Inflammatory macrophage treated with lipopolysaccharide for 4 hours (primary cell): ENCODE measurements at places on chromosomes 7 and 10.

- peak; percentile 27 for DNase-seq
Measured at GRCh38 chr7:36404639-36405408, 15.2 kb downstream of the ANLN start.

DNA sequence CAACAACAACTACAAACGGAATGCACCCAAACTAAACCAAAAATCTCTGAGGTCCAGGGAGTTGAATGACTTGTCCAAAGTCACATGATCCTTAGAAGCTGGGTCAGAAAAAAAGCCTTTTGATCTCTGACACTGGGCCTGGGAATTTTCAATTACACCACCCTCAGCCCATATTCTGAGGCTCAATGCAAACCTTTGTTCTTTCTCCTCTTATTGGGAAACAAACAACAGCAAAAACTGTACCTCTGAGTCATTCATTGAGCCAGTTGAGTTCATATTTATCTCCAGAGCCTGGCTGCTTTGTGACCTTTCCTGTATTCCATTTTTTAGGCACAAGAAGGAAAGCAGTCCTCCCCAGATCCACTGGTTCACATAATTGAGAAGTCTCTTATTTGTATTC, 51.2 kb upstream of the SORCS1 start:
- DNase-seq = no peak

DNA sequence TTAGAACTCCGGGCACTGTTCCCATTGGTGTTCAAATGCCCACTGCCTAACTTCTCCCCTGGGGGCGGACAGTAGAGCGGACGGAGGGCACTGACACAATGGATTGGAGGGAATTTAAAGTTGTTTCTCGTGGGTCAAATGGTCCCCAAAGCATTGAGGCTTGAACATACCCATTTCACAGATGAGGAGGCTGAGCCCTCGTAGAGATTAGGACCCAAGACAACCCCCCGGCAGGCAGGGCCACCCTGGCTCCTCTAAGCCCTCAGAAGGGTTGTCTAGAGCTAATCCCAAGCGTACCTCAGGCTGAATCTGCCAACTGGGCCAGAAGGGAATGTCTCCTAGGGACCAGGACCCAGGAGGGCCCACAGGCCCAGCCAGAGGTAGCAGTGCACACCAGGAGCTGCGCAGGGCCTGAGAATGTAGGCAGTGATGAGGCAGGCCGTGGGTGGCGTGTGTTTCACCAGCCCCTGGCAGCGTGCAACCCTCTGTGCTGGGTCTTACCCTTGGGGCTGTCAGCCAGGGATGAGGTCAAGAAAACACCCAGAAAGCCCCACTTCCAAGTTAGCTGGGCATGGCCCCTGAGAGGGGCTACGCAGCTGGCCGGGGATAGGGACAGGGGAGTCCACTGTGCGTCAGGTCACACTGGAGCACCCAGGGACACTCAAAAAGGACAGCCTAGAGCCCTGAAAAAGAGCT, 5.8 kb downstream of the AIFM2 start:
- no peak for DNase-seq

GRCh38 chr7:43520201-43520600, 62.7 kb upstream of the STK17A start:
- no peak for DNase-seq

DNA sequence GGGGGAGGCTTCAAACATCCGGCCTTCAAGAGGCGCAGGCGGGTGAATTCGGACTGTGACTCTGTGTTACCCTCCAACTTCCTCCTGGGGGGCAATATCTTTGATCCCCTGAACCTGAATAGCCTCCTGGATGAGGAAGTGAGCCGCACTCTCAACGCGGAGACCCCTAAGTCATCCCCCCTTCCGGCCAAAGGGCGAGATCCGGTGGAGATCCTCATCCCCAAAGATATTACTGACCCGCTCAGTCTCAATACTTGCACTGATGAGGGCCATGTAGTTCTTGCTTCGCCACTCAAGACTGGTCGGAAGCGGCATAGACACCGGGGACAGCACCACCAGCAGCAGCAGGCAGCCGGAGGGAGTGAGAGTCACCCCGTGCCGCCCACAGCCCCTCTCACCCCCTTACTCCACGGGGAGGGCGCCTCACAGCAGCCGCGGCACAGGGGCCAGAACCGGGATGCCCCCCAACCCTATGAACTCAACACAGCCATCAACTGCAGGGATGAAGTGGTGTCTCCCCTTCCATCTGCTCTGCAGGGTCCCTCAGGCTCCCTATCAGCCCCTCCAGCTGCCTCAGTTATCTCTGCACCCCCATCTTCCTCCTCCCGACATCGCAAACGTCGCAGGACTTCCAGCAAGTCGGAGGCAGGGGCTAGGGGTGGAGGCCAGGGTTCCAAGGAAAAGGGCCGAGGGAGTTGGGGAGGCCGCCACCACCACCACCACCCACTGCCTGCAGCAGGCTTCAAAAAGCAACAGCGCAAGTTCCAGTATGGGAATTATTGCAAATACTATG, 1.1 kb downstream of the MEPCE start:
- DNase-seq = no peak

DNA sequence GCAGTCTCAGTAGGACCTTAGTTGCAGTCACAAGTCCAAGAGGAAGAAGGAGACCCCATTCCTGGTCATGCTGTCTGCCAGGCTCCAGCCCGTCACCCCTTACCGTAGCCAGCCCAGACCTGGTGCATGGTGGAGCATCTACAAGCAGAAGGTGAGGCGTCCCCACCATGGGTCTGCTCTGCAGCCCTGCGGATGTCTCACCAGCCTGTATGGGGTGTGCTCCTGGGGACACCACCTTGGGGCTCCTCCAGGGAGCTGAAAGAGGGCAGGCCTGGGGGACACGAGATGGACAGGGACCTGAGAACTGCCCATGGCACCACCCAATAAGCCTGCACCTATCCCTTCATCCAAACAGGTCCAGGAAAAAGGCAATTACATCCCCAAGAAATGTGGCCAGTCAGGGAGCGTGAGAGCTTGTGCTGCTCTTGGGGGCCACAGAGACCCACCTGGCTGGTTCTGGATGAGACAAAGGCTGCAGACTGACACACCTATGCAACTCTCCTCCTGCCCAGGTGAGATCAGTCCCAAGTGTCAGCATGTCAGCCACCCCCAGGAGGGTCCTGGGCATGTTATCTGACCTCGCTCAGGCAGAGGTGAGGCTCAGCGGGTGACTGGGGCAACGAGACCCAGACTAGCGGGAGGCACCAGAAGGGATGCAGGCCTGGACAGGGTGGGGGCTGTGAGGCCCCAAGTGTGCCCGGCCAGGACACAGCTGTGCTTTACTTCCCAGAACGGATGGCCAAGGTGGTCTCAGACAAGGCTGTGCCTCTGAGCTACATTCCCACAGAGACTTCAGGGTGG, 84.5 kb upstream of the RET start:
- DNase-seq = no peak

- no peak for DNase-seq
Measured at GRCh38 chr10:3363311-3364045, 190.9 kb upstream of the PITRM1 start.

- no peak for DNase-seq
Measured at GRCh38 chr7:54664235-54665228, 94.5 kb downstream of the SEC61G start.

- no peak for DNase-seq
Measured at GRCh38 chr10:71666639-71667386, 52.8 kb downstream of the C10orf105 start.

DNA sequence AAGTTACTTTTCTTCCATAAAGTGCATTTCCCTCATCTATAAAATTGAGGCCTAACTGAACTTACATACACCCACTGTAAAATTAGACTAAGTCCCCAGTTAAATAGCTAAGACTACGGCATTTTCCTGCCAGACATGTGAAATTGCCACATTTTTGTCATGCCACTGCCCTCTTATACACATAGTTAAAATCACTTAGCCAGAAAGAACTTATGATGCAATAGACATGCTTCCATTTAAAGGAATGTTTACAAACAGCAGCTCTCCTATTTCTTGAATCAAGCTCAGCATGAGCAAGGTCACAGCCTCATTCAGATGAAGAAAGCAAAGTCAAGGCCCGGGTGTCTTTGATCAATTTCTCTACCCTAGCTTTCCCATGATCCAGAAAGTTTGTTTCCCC, 175.7 kb downstream of the LRRN3 start:
- DNase-seq = no peak

DNA sequence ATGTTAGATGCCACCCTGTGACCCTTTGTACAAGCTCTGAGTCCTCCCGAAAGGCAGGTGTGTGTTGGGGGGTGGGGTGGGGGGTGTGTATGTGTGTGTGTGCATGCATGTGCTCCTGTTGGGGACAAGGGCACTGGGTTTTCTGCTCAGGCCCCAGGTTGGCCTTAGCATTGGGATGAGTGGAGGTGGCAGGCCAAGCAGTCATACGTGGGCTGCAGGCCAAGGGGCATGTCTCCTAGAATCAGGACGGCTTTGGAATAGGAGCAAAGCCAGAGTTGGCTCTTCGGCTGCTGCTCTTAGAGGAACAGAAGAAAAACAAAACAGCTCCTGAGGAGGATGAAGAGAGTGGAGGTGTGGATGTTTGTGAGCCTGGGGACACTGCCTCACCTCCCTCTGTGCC, 26.0 kb downstream of the HSPA12A start:
- DNase-seq = no peak

DNA sequence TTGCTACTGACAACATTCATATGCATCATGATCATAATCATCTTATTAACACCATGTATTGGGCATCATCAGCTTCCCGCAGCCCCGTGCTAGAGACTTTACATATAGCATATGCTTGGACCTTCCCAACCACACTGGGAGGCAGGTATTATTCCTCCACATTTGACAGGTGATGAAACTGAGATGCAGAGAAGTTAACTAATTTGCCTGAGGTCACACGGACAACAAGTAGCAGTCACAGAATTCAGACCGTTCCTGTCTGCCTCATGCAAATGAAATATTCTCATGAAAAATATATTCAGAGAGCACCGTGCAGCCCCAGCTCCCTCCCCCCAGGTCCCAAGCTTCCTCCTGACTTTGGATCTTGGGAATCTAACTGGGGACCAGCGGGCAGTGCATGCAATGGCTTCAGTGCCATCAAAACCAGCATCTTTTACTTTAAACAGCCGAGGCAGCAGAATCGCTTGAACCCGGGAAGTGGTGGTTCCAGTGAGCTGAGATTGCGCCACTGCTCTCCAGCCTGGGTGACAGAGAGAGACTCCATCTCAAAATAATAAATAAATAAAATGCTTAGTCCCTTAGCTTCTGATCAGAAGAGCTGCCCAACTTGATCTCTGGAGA, 112.2 kb upstream of the GPR26 start:
- no peak for DNase-seq

DNA sequence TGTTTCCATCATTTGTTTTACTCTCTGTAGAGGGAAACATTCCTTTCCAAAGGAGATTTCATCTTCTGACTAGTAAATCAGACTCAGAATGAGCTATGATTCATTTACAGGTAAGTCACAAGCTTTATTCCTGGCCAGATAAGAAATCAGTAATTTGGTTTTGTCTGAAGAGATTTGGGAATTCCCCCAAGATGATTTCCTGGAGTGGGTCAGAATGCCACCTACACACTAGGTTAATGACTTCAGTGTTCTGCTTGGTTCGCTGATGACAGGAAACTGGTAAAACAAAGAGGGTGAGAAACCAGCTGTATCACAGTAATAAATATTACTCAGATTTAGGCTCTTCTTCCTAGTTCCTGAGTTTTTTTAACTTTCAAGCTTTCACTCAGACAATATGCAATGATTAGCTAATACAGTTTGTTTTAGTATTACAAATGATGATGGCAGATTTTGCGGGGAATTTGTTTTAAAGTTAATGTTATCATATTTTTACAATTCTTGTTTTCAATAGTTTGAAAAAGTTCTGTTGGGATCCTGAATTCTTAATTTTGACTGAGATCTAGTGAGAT, 8.3 kb upstream of the ASZ1 start:
- no peak for DNase-seq

GRCh38 chr10:97922022-97922758, 72.5 kb downstream of the GOLGA7B start:
- DNase-seq = no peak

GRCh38 chr10:44829426-44829825, 81.7 kb upstream of the TMEM72 start:
- DNase-seq = no peak

- DNase-seq = no peak
Measured at GRCh38 chr10:119806334-119807130, 66.1 kb downstream of the MCMBP start.

DNA sequence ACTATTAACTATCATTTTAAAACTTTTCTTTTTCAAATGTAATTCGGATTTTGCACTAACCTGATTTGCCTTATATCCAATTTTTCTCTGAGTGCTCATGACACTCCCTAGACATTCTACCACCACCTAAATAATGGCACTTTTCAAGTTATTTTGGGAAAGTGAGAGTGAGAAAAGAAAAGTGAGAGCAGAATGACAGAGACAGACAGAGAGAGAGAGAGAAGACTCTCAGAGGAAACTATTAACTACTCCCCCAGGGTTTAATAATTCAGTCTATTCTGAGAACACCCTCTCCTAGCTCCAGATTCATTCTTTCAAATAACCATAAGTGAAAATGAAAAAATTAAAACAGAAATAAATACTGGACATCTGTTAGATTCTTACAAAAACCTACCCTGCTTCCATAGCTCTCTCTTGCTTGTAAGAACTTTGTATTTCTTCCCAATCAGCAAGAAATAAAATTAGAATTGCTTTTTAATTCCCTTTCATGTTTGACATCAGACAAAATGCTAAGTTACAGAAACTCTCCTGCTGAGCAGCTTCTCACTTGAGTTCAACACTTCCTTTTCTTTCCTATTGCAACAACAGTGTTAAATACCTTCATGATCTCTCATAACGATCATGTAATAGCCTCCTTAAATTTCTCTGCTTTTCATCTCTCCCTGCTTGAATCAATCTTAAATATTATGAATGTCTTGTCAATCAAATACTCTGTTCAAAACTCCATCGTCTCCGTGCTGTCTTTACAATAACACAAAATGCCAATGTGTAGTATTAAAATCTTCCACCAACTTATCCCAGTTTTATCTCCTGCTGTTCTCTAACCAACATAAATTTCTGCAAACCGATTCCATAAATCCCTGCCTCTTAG, 191.7 kb downstream of the SEMA3E start:
- no peak for DNase-seq

DNA sequence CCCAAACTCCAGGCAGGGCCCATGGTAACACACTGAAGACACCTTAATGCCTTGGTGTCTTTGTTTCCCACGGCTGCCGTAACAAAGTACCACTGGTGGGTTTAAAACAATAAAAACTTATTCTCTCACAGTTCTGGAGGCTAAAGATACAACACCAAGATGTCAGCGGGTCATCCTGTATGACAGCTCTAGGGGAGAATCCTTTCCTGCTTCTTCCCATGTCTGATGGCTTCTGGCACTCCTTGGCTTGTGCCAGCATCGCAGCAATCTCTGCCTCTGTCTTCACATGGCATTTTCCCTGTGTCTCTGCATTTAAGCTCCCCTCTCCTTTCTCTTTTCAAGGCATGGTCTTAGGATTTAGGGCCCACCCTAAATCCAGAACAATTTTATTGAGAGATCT, 33.1 kb downstream of the PRSS2 start:
- no peak for DNase-seq
